LoVo (cell line): ENCODE measurements at places on chromosomes 7 and 10.

GRCh38 chr10:660970-661596 is 28.4 kb downstream of the DIP2C start:
- no peak for DNase-seq

DNA sequence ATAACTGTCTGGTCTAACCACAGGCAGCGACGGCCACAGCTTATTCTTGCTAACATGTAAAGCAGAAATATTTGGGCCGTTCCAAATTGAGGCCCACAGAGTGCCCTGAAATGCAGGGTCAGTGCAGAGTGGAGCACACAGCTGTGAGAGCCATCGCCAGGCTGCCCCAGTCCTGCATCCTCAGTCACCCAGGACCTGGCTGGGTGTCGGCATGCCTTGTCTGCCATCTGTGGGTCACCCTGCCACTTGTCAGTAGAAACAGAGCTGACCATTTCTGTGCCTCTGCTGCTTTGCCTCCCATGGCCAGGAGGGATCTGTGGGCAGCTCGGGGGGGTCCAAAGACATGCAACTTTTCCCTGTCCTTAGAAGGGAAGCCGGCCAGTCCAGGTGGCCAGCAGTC is 57.3 kb upstream of the BTBD16 start:
- DNase-seq: no peak

DNA sequence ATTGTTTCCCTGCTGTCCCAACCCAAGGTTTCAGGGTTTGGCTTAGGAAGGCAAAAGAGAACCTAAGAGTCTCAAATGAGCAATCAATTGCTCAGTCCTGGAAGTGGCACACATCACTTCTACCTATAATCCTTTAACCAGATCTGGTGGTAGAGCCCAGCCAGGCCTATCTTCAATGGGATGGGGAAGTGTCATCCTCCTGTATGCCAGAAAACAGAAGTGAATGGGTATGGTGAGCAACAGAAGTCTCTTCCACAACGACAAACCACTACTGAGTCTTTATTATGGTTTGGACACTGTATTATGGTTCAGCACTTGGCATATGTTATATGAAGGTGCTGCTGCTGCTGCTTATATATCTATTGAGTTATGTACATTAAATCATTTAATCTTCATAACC is 3.0 kb upstream of the AKR1B1 start:
- DNase-seq: no peak

- DNase-seq: peak; percentile 42
Measured at GRCh38 chr7:70710011-70710480, 421.9 kb upstream of the GALNT17 start.

- peak; percentile 42 for DNase-seq
Measured at GRCh38 chr7:143003393-143004051, 23.4 kb downstream of the OR9A2 start.

DNA sequence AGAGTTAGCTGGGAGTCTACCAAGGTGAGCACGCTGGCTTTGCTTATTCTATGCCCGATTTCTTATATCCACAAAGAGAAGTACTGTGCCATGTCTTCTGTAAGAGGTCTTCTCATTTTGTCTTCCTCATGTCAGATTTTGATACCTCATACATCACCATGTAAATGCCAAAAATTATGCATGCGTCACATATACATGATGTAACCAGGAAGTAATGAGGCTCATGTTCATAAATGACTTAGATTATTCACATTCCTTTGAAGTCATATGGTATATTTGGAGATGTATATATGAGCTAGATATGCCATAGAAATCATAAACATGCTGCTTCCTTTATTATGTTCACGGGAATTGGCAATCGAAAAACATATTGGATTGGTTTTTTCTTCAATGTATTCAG is 97.7 kb upstream of the CELF2 start:
- DNase-seq: no peak

- DNase-seq: no peak
Measured at GRCh38 chr7:13751766-13752165, 237.7 kb downstream of the ETV1 start.

DNA sequence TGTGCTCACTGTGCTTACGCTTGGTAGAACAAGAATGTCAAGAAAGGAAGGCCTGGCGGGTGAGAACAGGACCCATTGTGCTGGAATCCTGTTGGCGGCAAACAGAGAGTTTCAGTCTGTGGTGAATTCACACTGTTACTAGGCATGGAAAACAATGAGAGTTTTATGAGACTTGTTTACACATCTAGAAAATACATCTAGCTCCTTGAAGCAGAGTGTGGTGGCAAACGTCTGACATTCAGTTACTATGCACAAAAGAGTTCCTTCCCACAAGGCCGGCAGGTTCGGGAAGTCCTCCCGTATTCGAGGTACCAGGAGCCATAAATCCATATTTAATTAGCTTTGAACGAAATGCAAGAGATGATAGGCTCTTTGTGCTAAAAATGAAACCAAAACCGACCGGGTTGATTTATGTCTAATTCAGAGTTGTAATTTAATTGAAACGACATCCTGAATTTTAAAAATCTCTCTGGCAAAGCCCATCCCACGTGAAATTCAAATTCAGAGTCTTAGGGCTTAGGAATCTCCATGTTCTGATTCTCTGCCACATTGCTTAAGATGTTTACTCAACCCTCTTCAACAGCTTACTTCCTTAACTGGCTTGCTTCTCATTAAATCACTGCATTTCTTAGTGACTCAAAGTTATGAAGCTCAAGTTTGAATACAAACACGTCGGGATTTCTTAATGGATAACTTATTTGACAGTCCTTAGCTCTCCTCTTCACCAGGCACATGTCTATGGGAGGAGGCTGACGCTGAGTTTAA is 299.9 kb upstream of the PITRM1 start:
- peak; percentile 36 for DNase-seq

DNA sequence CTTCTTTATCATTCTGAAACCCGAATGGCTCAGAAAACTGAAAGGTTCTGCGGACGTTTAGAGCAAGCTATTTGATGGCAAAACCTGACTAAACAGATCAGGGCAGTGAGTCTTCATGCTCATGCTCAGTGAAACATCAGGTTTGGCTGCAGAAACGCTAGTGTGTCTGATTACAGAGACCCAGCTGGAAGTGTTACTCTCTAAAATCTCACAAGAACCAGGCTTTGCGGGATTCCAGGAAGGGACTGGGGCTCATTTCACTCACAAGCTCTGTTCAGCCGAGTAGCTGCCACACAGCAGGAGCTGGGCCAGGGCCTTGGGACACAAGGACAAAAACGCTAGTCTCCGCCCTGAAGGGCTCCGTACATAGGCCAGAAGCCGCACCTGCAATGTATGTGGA is 2.9 kb downstream of the PITRM1 start:
- no peak for DNase-seq

- DNase-seq: no peak
Measured at GRCh38 chr10:62022830-62023229, 121.3 kb downstream of the ARID5B start.

GRCh38 chr10:48772059-48772458 is 87.4 kb downstream of the WDFY4 start:
- no peak for DNase-seq

DNA sequence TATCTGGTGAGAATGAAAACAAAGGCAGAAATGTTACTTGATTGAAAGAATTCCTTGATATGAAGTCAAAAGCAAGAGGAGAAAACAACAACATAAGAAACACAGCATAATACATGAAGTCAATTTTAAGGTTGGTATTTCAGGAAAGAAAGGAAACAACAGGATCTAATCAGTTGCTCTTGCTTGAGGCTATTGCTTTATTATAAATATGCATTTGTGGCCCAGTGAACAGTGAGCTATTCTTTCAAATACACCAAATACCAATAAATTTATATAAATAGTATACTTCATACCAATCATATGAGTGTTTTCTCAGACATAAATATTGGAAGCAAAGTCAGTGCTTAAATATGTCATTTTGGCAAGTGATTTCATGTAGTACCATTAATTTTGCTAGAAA is 806.6 kb downstream of the NXPH1 start:
- DNase-seq: no peak

GRCh38 chr10:116030576-116030975 is 242.4 kb downstream of the GFRA1 start:
- DNase-seq: no peak

- no peak for DNase-seq
Measured at GRCh38 chr10:109126541-109126940, 796.8 kb downstream of the XPNPEP1 start.

GRCh38 chr7:48506569-48506968 is 335.3 kb downstream of the ABCA13 start:
- DNase-seq: no peak
